H1 (cell line): ENCODE measurements at places on chromosomes 3 and 15. TPM values are rescaled to one million over a fixed set of nuclear protein-coding genes. Genes with fewer than 3 reads are reported as not detected.
A peak's percentile ranks its signal among the peaks of the same experiment; 100 is the strongest.

DNA sequence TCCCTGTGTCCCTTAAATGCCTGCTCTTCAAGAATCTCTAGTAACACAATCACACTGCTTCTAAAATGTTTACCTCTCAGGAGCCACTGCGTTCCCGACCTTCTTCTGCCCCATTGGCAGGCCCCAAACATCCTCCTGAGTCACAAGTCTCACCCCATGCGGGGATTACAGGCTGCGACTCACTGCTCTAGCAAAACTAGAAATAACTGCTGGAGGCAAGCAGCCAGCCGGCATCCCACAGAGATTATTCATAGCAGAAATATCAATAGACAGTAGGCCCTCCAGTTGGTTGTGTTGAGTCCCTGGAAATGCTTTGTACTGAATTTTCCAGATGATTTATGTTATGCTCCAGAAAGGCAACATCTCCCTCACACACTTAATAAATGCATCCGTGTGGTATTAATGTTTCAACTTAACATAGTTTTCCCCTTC is 64.8 kb downstream of the RFTN1 start:
- no peak overlapping the region for H3K27ac ChIP-seq
- no peaks in the 10 kb centered on the region for H3K4me1 ChIP-seq
- no peaks in the 10 kb centered on the region for H3K36me3 ChIP-seq
- DNase-seq, result no peak
- H3K4me3 ChIP-seq, result no peak overlapping the region
- H3K27me3 ChIP-seq, result no peaks in the 10 kb centered on the region

DNA sequence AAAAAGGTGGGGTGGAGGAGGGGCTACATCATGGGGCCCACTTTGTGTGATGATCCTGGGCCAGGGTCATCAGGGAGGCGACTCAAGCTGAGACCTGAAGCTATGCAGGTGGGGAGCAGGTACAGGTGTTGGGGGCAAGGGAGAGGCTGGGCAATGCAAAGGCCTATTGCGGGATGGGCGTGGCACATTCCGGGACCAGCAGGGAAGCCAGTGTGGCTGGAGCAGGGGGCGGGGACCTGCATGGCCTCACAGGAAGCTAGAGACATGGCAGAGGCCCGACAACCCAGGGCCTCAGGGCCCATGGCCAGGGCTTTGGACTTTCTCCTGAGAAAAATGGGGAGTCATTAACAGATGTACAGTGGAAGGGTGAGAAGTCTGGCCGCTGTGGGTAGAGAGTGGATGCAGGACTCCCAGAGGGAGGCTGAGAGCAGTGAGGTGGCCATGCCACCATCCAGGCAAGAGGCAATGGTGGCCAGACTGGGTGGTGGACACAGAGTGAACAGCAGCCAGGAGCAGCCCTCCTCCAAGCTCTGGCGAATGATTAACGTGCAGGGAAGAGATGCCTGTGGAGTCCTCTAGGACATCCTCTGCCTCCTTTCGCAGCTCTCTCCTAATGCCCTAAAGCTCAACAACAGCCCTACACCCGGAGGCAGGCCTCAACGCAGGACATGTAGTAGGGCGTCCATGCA is 122.6 kb upstream of the ATP2B2 start:
- no peak overlapping the region for H3K4me3 ChIP-seq
- H3K36me3 ChIP-seq, result no peaks in the 10 kb centered on the region
- H3K4me1 ChIP-seq, result peaks cover 5% of the 10 kb centered on the region; the same call in 1 of the 2 replicates
- DNase-seq, result peak; percentile 56
- no peaks in the 10 kb centered on the region for H3K27me3 ChIP-seq

DNA sequence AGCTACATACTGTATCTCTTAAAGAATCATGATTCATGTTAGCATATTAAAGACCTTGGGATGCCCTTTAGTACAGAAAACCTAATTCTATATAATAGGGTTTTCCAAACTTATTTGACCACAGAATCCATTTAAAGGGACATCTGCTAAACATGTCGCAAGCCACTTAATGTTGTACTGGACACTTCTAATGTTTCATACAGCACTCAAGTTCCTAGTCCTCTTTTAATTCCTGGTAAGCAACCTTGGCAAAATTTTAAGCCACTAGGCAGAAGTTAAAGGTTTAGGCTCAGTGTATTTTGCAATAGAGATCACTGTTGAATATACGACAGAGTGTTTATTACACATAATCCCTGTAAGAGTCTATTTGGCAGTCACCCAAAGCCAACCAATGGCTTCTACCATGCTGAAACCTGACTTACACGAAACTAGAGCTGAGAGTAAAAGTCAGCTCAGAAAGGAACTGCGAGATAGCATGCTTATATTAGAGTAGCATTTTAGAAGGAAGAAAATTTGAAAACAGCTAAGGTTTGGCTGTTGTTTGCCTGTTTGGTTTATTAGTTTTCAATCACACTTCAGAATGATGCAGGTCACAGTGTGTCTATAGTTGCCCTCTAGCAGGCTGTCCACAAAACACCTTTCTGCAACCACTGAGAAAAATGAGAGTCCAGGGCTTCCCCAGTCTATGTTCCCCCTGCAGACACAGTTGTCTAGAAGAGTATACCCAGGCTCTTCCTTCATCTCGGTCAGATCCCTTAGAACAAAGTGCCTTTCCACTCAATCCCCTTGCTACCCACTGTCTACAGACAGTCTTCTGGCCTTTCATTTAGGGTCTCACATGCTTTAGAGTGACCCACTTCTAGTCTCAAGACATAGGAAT is 104.4 kb downstream of the FMN1 start:
- no peak overlapping the region for H3K4me3 ChIP-seq
- no peak for DNase-seq
- no peak overlapping the region for H3K27ac ChIP-seq
- H3K27me3 ChIP-seq, result no peaks in the 10 kb centered on the region
- H3K4me1 ChIP-seq, result no peaks in the 10 kb centered on the region
- H3K36me3 ChIP-seq, result no peaks in the 10 kb centered on the region

DNA sequence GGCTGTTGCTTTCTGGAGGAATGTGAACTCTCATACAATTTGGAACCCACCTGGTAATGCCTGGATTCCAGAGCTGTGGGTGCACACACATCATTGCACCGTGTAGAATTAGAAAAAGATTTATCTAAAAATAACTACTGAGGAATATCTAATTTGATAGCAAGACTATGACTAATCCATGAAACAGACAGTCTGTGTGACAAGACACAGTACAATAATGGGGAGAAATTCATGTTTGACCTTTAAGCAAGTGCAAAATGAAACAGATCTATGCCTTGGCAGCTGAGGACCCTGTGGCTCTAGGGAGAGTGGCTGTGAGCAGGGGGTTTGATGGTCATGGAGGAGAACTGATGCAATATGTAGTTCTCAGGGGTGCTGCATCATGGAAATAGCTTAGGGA is 7.9 kb upstream of the DOCK3 start:
- H3K36me3 ChIP-seq, result no peaks in the 10 kb centered on the region
- DNase-seq, result no peak
- no peaks in the 10 kb centered on the region for H3K4me1 ChIP-seq
- H3K4me3 ChIP-seq, result no peak overlapping the region
- H3K27ac ChIP-seq, result no peak overlapping the region

DNA sequence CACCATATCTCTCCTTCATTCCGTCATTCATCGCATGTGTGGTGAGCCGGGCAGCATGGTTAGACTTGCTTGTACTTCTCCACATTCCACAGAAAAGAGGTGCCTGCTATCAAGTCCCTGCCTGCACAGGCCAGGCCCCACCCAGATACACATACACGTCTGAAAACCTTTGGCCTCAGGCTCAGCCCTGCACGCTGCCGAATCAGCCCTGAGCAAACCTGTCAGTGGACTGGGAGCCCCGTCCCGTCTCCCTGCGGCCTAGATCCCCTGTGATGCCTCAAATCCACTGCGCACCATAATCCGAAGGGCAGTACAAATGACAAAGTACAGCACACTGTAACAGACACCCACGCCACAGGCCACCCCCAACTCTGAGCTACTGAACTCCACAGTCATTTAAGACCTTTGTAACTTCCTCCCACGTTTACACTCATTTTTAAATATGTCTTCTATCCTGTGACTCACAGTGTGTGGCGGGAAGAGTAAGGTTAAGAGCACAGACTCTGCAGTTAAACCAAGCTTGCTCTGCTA is 67.1 kb downstream of the MB21D2 start:
- H3K27me3 ChIP-seq, result no peaks in the 10 kb centered on the region
- H3K4me1 ChIP-seq, result peaks cover 2% of the 10 kb centered on the region
- no peaks in the 10 kb centered on the region for H3K36me3 ChIP-seq
- no peak overlapping the region for H3K27ac ChIP-seq
- no peak for DNase-seq

Gene MED12L
- 24.0 and 26.2 TPM in 2 replicates for total RNA-seq

GRCh38 chr15:58334803-58335202 is 97.0 kb upstream of the LIPC start:
- no peaks in the 10 kb centered on the region for H3K36me3 ChIP-seq
- no peak overlapping the region for H3K27ac ChIP-seq
- no peak overlapping the region for H3K4me3 ChIP-seq
- peaks cover 25% of the 10 kb centered on the region; the same call in 1 of the 2 replicates for H3K4me1 ChIP-seq
- no peak for DNase-seq

- H3K36me3 ChIP-seq, result peaks cover 13% of the 10 kb centered on the region
- DNase-seq, result no peak
- no peaks in the 10 kb centered on the region for H3K27me3 ChIP-seq
Observed at GRCh38 chr15:101176625-101177024, 75.2 kb downstream of the CHSY1 start.

- no peak for DNase-seq
- no peak overlapping the region for H3K27ac ChIP-seq
- no peaks in the 10 kb centered on the region for H3K27me3 ChIP-seq
- H3K4me1 ChIP-seq, result no peaks in the 10 kb centered on the region
- no peaks in the 10 kb centered on the region for H3K36me3 ChIP-seq
Observed at GRCh38 chr15:78033864-78034263, 43.6 kb downstream of the TBC1D2B start.

DNA sequence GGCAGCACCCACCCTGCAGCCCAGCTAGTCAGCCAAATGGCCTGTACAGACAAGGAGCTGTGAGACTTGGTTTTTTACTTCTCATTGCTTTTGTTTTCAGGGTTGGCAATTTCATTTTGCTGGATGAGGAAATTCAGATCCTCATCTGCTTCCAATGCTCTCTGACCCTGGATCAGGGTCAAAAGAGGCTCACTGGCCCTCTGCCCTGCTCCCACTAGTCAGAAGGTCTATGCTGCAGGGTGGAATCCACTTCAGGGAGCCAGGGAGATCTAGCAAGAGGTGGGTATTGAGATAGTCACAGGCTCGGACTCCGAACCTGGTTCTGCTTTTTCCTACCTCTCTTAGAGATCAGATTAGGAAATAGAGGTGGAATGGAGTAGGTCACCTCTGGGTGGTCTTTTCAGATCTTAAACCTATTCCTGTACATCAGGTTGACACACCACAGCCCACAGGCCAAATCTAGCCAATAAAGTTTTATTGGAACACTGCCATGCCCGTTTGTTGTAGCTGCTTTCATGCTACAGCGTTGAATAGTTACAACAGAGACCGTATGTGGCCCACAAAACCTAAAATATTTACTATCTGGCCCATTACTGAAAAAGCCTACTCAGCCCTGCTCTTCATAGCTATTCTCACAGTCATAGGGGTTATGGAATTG is 26.4 kb upstream of the GLCE start:
- no peak overlapping the region for H3K27ac ChIP-seq
- H3K27me3 ChIP-seq, result no peaks in the 10 kb centered on the region
- no peak overlapping the region for H3K4me3 ChIP-seq
- H3K4me1 ChIP-seq, result peaks cover 9% of the 10 kb centered on the region; the same call in 1 of the 2 replicates
- no peaks in the 10 kb centered on the region for H3K36me3 ChIP-seq

Gene SMAD6
- total RNA-seq, result 7.0 and 7.6 TPM in 2 replicates

DNA sequence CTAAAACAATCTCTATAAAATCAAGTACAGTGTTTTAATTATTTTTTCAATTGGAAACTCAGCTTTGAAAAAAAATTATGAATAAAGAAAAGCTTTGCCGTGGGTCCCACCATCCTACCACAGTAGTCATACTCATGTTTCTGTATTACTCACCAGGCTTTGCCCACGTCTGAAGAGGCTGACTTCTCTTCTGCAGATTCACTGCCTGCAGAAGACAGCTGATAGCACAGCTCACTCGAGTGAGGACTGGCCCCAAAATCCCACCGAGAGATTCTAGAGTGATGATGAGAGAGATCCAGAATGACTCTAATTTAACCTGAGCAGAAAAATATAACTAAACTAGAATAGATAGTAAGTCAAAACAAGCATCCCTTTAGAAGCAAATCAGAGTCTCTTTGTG is 11.9 kb downstream of the C2CD4B start:
- H3K27me3 ChIP-seq, result no peaks in the 10 kb centered on the region
- H3K4me1 ChIP-seq, result no peaks in the 10 kb centered on the region
- H3K4me3 ChIP-seq, result no peak overlapping the region
- no peak overlapping the region for H3K27ac ChIP-seq

GRCh38 chr3:23174426-23175039 is 28.6 kb upstream of the UBE2E2 start:
- H3K36me3 ChIP-seq, result no peaks in the 10 kb centered on the region
- no peak overlapping the region for H3K4me3 ChIP-seq
- no peaks in the 10 kb centered on the region for H3K4me1 ChIP-seq

DNA sequence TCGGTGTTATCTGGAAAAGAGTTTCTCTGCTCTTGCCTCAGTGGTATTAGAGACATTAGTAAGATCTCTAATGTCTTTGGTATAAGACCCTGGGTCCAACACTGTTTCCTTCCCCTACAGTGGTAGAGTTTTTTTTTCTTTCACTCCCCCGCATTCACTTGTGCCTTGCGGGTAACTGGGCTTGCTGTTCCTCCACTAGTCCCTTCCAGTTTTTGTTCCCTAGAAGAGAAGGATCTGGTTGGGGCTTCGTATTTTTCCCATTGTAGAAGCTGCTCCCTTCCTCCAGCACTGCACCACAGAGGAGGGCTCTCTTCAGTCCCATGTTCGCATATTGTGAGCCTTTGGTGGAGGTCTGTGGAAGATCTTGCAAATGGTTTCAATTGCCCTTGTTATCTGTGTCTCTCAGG is 13.7 kb downstream of the CTDSPL2 start:
- peaks cover 6% of the 10 kb centered on the region; the same call in 1 of the 2 replicates for H3K4me1 ChIP-seq
- no peaks in the 10 kb centered on the region for H3K36me3 ChIP-seq
- no peak for DNase-seq
- H3K27ac ChIP-seq, result no peak overlapping the region

Gene P2RY1
- 25.2 and 28.3 TPM in 2 replicates for total RNA-seq

GRCh38 chr3:155331078-155331477 is 37.6 kb upstream of the STRIT1 start:
- H3K4me3 ChIP-seq, result no peak overlapping the region
- no peaks in the 10 kb centered on the region for H3K4me1 ChIP-seq
- no peaks in the 10 kb centered on the region for H3K36me3 ChIP-seq
- H3K27ac ChIP-seq, result no peak overlapping the region
- DNase-seq, result no peak
- H3K27me3 ChIP-seq, result no peaks in the 10 kb centered on the region

Gene MFAP1
- total RNA-seq, result 36.6 and 36.7 TPM in 2 replicates

DNA sequence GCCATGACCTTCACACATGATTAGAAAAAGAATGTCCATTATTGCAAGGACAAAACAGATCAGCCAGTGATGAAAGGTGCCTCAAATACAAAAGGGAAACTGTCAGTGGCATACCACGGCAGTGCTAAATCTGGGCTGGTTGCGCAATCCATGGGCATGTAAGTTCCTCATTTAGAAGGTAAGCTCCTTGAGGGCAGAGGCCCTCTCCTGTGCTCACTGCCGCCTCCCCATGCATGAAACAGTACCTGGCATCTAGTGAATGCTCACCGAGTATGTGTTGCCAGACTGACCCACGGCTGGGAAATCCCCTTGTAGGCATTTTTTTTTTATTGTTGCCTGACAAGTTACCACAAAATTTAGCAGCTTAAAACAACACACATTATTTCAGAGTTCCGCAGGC is 312.1 kb upstream of the CHRM5 start:
- no peak for DNase-seq
- H3K27ac ChIP-seq, result no peak overlapping the region
- H3K27me3 ChIP-seq, result no peaks in the 10 kb centered on the region
- no peak overlapping the region for H3K4me3 ChIP-seq
- no peaks in the 10 kb centered on the region for H3K4me1 ChIP-seq
- no peaks in the 10 kb centered on the region for H3K36me3 ChIP-seq

Gene GABRG3
- total RNA-seq, result 0.80 and 1.3 TPM in 2 replicates

GRCh38 chr3:124351430-124352148 is 359.7 kb upstream of the ROPN1 start:
- no peaks in the 10 kb centered on the region for H3K36me3 ChIP-seq
- no peaks in the 10 kb centered on the region for H3K27me3 ChIP-seq
- no peak for DNase-seq
- no peak overlapping the region for H3K4me3 ChIP-seq
